ENCODE measurements at places on chromosomes 7 and 10.

- peak; percentile 56 for DNase-seq
Observed at GRCh38 chr7:13181216-13181615, 493.8 kb downstream of the ARL4A start.

DNA sequence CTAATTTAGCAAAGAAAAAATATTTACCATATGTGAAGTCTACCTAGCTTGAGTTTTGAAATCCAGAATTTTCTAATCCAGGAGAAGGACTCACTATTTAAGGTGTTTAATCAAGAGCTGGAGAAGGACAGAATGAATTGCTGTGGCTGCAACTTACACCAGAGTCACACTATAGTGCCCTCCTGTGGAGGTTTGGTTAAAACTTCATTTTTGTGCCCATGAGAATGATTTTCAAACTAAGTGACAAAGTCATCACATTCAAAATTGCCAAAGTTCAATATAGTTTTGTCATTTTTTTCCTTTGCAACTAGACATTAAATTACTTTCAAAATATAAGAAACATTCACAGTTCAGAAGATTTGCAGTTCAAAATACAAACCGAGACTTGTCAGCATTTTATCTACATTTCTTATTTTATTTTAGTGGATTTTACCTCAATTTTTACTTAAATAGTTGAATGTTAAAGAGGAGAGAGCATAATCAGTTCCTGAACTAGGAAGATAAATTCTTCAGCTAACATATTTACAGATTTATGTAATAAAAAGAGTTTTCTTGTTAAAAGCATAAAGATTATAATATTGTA lies 70.7 kb downstream of the CABCOCO1 start:
- no peak for DNase-seq

DNA sequence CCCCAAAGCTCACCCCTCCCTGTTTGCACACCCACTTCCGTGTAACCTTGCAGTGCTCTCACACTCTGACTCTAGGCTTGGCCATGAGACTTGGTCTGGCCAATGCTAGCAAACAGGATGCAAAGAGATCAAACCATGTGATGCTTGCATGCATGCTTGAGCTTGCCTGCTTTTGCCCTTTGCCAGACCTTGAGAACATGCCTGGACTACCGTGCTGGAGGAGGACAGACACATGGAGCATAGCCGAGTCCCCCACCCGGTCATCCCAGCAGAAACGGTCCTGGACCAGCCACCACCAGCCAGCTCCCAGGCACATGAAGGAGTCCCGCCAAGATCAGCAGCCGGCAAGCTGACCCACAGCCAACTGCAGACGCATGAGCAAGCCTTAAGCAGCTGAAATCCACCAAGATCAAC lies 23.4 kb downstream of the PYROXD2 start:
- DNase-seq = no peak

DNA sequence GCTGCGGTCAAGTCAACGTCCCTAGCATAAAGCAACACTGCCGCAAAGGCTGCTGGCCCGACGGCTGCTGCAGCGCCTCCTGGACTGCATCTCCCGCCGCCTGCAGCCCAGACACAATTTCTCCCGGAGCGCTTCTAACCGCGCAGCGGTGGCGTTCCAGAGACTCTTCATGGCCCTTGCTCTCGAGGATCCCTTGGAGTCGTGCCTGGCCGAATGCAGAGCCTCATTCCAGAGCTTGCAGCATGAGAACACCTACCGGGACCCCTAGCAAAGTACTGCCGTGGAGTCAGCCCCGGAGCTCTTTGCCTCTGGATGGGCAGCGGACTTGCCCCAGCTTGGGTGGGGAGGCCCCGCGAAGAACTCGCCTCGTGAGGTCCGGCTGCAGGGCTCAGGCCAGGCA lies 79.7 kb upstream of the ZNF32 start:
- DNase-seq = no peak

GRCh38 chr7:104074529-104074928 lies 85.1 kb upstream of the RELN start:
- DNase-seq = no peak

DNA sequence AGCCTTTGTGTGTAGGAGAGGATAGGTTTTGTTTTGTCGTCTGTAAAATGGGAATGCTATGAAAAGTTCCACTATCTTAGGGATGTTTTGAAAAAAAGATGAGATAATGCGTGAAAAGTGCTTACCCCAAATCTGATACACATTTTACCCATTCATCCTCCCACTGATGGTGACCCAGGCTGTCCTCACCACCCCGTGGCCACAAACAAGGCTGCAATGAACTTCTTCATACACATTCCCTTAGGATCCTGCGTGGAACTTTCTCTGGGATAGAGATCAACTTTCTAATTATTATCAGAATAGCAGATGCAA lies 399 bp upstream of the OGDHL start:
- DNase-seq = no peak

- peak; percentile 30 for DNase-seq
Observed at GRCh38 chr7:11193131-11193867, 219.6 kb downstream of the PHF14 start.

GRCh38 chr10:70589762-70590654 lies 12.5 kb downstream of the PRF1 start:
- no peak for DNase-seq

Measured in NCI-H187 (cell line).